ENCODE measurements at places on chromosomes 13 and 19.
A peak's percentile ranks its signal among the peaks of the same experiment; 100 is the strongest.

GRCh38 chr13:69124996-69125395 lies 982.6 kb upstream of the ATXN8OS start:
- no peak for DNase-seq

GRCh38 chr19:55353803-55354697 lies 469 bp downstream of the COX6B2 start:
- DNase-seq = peak; percentile 94

DNA sequence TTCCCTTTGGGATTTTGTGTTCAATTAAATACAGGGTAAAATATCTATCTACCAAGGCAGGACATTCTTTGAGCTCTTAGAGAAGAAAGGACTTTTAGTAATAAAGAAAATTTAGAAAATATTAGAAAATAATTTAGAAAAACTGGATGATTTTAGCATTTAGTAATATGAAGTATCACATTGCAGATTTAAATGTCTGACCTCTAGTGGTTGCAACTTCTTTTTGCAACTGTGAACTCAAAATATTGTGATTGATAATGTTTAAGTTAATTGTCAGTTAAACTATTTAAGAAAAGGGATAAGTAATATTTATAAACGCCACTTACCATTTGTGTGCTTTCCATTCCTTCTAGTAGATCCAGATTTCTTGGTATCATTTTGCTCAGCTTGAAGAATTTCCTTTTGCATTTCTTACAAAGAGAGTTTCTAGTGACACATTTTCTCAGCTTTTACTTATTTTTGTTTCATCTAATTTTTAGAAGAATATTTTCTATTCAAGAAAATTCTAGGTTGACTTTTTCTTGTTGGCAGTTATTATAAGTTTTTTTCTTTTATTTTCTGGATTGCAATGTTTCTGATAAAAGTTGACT lies 10.3 kb upstream of the POSTN start:
- no peak for DNase-seq

DNA sequence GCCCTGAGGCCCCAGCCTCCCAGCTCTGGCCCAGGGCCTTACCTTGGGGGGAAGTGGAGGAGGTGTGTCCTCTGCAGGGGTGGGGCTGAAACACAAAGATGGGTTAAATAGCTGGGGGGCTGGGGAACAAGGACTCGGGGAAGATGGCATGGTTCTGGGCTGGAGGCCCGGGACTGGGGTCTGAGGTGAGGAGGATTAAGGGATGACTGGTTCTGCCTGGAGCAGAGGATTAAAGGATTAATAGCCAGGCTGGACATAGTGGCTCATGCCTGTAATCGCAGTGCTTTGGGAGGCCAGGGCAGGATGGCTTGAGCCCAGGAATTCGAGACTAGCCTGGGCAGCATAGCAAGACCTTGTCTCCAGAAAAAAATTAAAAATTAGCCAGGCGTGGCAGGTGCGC lies 11.6 kb downstream of the MAP4K1 start:
- no peak for DNase-seq

DNA sequence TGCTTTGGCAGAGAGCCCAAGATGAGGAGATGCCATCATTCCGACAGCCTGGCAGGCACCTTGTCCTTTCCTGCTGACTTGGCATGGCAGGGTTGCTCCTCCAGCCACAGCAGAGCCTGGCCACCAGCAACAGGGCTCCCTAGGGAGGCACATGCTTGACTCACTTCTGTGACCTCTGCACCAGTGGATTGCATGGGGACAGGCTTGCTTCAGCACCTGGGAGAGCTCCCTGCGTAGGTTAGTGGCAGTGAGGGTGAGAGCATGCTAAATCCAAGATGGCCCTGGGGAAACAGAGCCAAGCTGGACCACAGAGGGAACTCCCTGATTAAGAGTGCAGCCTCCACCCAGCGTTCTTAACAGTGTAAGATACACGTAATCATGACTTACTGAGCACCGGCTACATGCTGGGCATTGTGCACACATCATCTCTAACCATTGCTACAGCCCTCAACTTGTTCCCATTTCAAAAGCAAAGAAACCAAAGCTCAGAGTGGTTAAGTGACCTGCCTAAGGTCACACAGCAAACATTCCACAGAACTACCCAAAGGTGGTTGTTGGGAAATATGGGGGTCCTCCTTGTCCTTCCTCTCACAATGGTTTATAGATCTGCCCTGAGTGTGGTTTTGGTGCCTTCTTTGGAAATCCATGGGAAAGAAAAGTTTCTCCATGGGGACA lies 116.6 kb upstream of the UQCRFS1 start:
- no peak for DNase-seq

DNA sequence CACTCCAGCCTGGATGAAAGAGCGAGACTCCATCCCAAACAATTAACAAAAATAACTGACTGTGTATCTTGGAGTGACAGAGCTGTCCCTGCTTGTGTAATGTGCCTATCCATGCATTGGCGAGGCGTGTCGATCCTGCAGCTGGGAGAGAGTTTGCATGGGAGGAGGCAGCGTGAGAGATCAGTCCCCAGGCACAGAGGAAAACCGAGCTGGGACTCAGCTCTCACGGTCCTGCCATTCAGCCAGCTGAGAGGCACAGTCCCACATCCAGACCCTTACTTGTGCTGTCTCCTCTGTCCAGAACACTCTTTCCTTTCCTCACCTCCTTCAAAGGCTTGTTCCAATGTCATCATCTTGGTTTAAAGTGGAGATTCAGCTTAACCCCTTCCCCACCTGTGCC lies 11.9 kb upstream of the SULT2B1 start:
- DNase-seq = no peak

GRCh38 chr13:109396266-109396665 lies 390.1 kb downstream of the IRS2 start:
- DNase-seq = no peak

DNA sequence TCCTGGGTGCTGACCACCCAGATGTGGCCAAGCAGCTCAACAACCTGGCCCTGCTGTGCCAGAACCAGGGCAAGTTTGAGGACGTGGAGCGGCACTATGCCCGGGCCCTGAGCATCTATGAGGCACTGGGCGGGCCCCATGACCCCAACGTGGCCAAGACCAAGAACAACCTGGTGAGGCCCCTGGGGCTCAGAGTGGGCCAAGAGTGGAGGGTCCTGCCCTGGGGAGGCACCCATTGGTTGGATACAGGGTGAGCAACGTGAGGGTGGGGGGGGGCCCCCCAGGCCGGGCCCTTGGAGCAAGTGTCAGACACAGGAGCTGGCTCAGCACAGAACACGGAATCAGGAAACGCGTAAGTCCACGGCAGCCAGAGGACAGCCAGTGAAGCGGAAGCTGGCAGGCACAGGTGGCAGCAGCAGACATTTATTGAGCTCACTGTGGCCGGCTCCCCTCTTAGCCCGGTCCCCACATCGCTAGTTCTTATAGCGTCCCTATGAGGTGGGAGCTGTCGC lies 8.9 kb downstream of the KLC3 start:
- no peak for DNase-seq

DNA sequence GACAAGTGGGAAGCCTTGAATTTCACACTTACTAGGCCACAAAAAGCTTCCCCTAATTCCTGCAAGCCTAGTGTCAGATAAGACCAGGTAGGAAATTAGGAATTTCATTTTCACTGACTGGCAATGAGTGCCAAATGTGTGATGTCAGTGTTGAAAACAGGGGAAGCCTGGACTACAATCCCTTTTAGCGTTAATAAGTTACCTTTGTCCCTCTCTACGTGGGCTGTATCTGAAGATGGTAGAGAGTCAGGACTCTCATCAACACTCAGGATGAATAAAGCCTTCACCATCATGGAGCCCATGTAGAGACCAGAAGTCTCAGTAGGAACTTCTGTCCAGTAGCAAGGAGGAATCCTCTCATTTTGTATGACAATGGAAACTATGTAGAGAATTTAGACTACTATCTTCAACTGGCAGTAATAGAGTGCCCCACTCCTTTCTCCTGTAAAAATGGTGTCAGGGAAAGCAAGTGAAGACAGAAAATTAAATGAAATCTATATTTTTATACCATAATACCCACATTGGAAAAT lies 324.1 kb upstream of the KLHL1 start:
- no peak for DNase-seq

DNA sequence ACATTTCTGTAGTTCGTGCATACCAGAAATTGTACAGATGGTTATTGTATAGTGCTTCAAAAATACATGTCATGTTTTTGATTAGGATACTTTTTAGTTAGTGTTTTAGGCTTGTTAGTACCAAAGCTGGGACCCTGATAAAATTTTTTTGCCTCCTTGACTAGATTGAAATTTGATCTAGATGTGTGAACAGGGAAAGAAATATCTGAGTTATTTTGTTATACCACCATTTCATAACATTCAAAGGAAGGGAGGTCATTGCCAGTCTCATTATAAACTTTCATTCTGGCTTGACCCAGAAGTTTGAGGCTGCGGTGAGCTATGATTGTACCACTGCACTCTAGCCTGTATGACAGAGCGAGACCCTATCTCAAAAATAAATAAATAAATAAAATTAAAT lies 9.0 kb downstream of the LMO7 start:
- no peak for DNase-seq

DNA sequence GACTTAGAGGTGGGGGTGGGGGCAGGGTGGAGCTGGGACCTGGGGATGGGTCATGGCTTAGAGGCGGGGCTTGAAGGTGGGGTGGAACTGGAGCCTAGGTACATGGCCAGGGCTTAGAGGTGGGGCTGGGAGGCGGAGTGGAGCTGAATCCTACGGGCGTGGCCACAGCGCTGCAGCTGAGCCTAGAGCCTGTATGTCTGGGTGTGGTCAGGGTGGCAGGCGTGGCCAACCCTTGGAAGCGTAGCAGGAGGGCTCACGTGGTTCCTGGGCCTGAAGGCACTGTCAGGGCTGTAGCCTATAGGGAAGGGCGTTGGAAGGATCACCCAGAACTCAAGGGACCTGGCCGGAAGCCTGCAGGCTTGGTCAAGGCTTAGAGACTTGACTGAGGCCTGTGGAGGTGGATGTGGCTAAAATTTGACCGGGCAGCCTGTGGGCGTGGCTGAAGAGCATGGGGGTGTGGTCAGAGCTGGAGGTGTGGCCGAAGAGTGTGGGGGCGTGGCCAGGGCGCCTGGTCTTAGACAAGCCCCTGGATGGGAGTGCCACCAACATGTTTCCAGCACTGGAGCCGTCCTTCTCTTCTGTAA lies 24.3 kb downstream of the COLGALT1 start:
- no peak for DNase-seq

DNA sequence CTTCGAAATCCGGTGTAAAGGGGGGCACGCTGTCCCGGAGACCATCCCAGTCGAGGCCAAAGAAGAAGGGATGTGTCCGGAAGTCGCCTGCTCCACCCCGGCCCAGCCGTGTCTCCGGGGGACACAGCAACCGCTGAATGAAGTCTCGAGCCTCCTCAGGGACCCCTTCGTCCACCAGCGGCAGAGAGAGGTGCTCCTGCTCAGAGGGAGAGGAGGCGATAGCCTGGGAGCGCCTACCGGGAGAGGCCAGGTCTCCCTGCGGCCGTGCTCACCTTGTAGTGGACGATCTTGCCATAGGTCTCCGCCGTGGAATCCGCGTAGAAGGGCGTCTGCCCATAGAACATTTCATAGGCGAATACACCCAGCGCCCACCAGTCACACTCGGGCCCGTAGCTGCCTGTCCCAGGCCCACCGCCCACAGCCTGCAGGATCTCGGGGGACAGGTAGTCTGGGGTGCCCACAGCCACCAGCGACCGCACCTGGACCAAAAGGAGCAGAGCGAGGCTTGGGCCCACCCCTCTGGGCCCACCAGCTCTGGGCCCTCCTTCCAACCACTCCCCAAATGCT lies 4.8 kb downstream of the DMPK start:
- no peak for DNase-seq

GRCh38 chr19:16922949-16923348 lies 34.1 kb downstream of the F2RL3 start:
- DNase-seq = no peak

- no peak for DNase-seq
Observed at GRCh38 chr19:40193587-40193849, 2.3 kb downstream of the MAP3K10 start.

DNA sequence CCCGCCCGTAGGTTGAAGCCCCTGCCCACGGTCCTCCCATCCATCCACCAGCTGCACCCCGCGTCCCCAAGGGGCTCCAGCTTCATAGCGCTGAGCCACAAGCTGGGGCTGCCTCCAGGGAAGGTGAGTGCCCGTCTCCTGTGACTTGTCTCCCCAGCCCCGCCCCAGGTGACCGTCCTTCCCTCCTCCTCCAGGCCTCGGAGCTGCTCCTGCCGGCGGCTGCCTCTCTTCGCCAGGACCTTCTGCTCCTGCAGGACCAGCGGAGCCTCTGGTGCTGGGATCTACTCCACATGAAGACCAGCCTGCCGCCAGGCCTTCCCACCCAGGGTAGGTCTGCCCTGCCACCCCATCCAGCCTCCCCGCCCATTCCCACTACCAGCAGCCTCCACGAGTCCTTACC lies 7.5 kb downstream of the HAUS5 start:
- DNase-seq = no peak

GRCh38 chr13:79557666-79558065 lies 76.7 kb downstream of the NDFIP2 start:
- DNase-seq = no peak

DNA sequence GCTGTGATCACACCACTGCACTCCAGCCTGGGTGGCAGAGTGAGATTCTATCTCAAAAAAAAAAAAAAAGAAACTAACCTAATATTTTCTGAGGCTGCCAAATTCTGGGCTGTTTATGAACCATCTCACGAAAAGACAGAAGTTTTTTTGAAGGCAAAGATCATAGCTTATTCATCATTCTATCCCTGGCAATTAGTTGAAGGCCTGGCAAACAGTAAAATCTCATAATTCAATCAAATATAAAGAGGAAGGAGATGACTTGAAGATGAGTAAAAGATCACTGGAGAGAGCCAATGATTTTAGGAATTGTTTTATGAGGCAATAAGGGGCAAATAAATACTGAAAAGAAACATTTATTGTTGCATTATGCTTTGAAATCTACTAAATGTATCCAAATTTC lies 216.5 kb downstream of the DCLK1 start:
- no peak for DNase-seq

DNA sequence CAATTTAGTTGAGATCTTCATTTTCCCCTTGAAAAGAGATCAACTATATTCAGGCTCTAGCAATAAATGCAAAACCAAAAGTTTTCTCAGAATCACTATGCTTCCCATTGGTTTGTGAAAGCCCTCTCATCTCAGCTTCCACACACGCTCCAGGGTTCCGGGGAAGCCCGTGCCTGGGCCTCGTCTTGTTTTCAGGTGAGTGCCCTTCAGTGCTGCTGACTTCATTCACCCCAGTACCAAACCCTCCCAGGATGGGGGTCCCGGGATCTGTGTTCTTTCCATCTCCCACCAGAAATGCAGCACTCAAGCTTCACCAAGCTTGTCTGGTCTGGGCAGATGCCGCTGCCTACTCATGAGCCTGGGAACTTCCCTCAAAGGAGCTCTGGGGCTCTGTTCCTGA lies 97.7 kb downstream of the TEX29 start:
- no peak for DNase-seq

DNA sequence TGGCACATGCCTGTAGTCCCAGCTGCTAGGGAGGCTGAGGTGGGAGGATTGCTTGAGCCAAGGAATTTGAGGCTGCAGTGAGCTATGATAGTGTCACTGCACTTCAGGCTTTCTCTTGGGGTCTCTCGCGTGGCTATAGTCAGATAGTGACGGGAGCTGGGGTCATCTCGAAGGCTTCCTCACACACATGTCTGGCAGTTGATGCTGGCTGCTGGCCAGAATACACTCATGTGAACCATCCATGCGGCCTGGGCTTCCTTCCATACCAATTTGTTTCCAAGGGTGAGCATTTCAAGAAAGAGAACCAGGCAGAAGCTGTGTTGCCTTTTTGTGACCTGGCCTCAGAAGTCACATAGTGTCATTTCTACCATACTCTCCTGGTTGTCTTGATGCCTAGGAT lies 26.4 kb downstream of the LEUTX start:
- no peak for DNase-seq
